Type B pancreatic cell (in vitro differentiated cells): ENCODE measurements at places on chromosomes 7 and 10. TPM values are rescaled to one million over a fixed set of nuclear protein-coding genes. Genes with fewer than 3 reads are reported as not detected.
A peak's percentile ranks its signal among the peaks of the same experiment; 100 is the strongest.

DNA sequence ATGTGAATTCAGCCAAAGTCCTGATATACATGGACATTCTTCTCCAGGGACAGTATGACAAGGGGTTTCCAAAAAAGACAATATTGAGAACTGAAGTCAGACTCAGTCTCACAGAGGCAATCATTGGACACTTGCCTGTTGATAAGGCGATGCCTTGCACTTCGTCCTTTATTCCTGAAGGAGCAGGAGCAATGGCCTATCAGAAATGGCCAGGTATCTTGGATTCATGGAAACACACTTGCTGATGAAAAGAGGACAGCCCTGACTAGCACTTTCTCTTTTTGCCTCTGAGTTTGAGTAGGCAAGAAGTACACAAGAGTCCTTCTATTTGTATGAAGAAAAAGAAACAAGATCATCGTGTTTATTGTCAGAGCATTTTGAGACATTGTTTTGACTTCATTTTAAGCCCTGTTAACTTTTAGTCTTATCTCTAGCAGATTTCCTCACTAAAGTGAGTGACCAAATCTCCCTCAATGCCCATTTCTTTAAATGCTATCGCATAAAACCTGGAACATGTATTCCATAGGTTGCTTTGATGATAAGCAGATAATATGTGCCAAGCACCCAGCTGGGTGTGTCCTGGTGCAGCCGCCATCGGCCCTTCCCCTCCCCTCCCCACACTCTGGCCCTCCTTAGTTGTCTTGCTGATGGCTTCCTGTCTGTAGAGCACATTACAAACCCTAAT lies 26.6 kb downstream of the ST8SIA6 start:
- H3K4me3 ChIP-seq: no peak overlapping the region
- peaks cover 16% of the 10 kb centered on the region for H3K27me3 ChIP-seq
- no peak overlapping the region for H3K27ac ChIP-seq
- H3K36me3 ChIP-seq: no peaks in the 10 kb centered on the region
- H3K4me1 ChIP-seq: peaks cover 12% of the 10 kb centered on the region
- DNase-seq: no peak

GRCh38 chr10:4353059-4353655 lies 472.9 kb upstream of the AKR1E2 start:
- peaks cover 21% of the 10 kb centered on the region for H3K4me1 ChIP-seq
- no peak overlapping the region for H3K4me3 ChIP-seq
- no peaks in the 10 kb centered on the region for H3K36me3 ChIP-seq
- H3K27me3 ChIP-seq: peaks cover 3% of the 10 kb centered on the region

CHAT gene
- 0.34 and 0.62 TPM in 2 replicates for total RNA-seq

- no peak for DNase-seq
- H3K36me3 ChIP-seq: no peaks in the 10 kb centered on the region
- H3K27me3 ChIP-seq: no peaks in the 10 kb centered on the region
- H3K4me1 ChIP-seq: no peaks in the 10 kb centered on the region
- no peak overlapping the region for H3K27ac ChIP-seq
Measured at GRCh38 chr10:48205918-48206317, 68.6 kb downstream of the FRMPD2 start.

MICALL2 gene
- total RNA-seq: 5.6 and 12.3 TPM in 2 replicates

DNA sequence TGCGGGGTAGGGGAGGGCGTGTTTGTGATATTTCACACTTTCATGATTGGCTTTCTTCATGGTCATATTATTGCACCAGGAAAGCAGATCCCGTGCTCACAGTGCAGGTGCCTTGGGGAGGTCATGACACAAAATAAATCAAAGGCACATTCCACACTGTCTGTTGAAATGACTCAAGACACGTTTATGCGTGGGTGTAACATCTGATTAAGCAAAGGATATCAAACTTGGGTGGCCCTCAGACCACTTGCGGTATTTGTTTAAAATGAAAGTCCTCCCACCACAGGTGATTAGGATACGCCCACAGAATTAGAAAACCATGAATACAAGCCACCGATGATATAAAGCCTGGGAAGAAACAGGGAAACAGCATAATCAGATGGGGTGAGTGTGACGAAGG lies 51.1 kb downstream of the SVIL start:
- peak overlapping the region; percentile 4 for H3K27ac ChIP-seq
- DNase-seq: no peak
- H3K4me1 ChIP-seq: peaks cover 44% of the 10 kb centered on the region
- H3K36me3 ChIP-seq: peaks cover 30% of the 10 kb centered on the region
- H3K27me3 ChIP-seq: no peaks in the 10 kb centered on the region
- H3K4me3 ChIP-seq: no peak overlapping the region

- no peaks in the 10 kb centered on the region for H3K36me3 ChIP-seq
- H3K27me3 ChIP-seq: peaks cover 31% of the 10 kb centered on the region
- DNase-seq: no peak
- no peak overlapping the region for H3K27ac ChIP-seq
- H3K4me1 ChIP-seq: peaks cover 17% of the 10 kb centered on the region
Measured at GRCh38 chr7:30990673-30991170, 27.0 kb downstream of the GHRHR start.

LDB3 gene
- total RNA-seq: 0.14 and 0.85 TPM in 2 replicates

DNA sequence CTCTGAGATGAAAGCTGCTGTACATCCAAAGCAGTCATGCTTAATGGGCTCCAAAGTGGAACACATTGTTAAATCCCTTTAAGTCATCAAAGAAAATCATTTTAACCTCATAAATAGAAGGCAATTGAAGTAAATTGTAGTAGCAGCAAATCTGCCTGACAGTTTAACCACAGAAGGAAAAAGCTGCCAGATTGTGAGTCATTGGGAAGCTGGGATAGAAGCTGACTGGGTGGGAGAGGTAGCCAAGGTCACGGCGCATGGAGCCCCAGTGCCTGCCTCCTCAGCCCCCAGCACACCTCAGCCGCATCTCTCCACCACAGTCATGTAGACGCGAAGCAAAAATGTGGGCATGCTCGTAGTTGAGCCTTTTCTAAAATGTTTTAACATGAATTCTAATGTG lies 44.0 kb downstream of the TARP start:
- DNase-seq: no peak
- H3K36me3 ChIP-seq: peaks cover 24% of the 10 kb centered on the region
- H3K4me1 ChIP-seq: no peaks in the 10 kb centered on the region
- no peaks in the 10 kb centered on the region for H3K27me3 ChIP-seq
- H3K27ac ChIP-seq: no peak overlapping the region
- no peak overlapping the region for H3K4me3 ChIP-seq

GDF2 gene
- not detected in 2 replicates for total RNA-seq
